Epithelial cell of esophagus (primary cell): ENCODE measurements at places on chromosomes 12 and 14.

GRCh38 chr14:26088275-26088674 lies 509.6 kb downstream of the NOVA1 start:
- no peak for DNase-seq

DNA sequence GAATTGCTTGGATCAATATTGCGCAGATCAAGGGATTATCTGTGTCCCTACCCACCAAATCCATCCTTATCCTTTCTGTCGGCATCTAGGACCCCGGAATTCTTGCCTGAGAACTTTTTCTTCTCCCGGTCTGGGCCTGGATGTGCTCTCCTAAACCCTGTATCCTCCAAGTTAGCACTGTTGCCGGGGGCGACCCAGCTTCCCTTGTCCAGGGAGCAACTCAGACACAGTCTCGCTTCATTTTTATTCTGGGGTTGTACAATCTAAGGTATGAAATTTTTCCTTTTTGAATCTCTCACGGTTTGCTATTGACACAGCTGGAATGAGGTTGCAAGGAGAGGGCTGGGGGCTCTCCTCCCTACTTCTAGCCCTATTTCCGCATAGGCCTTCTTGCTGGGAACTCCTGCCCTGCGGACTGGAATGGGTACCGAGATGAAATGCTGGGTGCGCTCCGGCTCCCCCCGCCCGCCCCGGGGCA lies 403 bp upstream of the PNP start:
- no peak for DNase-seq

DNA sequence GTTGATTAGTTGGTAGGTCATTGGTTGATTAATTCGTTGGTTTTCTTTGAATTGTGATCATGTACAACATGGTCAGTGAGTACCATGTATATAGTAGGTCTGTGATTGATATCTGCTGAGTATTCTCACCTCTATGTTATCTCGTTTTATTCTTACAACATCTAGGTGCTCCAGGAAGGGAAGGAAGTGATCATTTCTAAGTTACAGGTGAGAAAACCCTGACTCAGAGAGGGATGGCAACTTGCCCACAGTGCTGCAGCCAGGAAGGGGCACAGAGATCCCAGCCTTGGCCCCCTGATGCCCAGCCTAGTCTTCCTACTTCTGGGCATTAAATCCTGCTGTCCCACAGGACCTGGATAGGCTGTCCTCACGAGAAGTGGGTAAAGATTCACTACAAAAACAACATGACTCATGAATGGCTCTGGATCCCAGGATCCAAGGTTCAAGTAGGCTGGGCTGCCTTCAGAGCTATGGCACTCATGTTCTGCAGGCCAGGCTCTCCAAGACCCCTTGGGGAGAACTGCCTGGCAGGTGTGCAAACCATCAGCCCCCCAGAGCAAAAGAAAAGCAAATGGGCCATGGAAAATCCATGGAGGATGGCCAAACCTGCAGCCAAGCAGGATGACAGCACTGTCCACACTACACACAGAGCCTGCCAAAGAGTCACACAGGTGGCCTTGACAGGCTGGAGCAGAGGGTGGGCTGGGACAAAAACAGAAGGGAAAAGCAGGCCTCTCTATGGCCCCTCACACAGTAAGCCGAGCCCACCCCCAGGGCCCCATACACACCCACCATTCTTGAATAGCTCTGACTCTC lies 146.2 kb downstream of the BCL11B start:
- peak; percentile 73 for DNase-seq

- peak; percentile 18 for DNase-seq
These were observed 723.8 kb downstream of the BCL11B start for GRCh38 chr14:98548071-98548686.

DNA sequence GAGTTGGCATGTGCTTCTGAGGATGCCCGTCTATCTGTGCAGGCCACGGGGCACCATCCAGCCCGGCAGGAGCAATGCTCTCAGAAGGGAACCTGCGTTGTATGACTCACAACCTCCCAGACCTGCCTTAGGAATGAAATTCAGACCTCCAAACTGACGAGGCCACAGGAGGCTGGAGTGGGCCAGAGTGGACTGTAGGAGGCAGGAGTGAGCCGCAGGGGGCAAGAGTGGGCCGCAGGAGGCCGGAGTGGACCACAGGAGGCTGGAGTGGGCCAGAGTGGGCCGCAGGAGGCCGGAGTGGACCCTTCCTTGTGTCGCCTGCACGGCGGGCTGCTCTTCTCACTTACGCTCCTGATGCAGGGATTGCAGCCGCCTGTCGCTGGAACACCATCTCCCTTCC lies 11.1 kb upstream of the FBRSL1 start:
- DNase-seq = no peak

DNA sequence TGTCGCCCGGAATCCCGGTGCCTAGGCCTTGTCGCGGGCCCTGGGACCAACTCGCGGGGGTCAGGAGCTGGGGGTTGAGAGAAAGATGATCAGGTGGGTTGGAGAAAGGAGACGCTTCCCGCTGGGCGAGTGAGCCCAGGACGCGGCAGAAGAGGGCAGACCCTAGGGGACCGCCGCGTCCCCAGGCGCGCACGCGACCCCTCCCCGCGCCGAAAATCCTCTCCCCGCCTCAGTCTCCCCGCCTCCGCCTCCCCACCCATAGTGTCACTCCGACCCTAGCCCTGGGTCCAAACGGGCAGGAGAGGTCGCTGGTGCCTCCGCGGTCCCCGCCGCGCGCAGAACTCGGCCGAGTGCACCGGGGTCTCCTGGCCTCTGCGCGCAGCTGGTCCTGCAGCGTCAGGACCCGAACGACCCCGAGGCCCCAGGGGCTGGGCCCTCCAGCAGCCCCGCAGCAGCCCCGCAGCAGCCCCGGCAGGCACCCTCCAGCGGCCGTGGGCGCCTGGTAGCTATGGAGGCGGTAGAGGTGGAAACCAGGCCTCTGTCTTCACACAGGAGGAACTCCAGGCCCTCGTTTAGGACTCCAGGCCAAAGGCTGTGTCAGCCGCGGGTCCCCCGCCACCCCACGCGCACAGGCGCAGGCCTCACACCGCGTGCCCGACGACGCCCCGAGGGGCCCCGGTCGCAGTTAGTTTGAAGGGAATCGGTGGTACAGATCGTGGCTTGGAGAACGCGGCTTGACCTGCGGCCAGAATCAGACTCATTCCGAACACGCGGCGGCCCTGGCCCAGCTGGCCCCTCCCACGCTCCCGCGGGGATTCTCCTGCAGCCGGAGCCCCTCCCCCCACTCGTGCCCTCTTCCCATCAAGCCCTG lies 60.1 kb upstream of the EIF5 start:
- DNase-seq = no peak

DNA sequence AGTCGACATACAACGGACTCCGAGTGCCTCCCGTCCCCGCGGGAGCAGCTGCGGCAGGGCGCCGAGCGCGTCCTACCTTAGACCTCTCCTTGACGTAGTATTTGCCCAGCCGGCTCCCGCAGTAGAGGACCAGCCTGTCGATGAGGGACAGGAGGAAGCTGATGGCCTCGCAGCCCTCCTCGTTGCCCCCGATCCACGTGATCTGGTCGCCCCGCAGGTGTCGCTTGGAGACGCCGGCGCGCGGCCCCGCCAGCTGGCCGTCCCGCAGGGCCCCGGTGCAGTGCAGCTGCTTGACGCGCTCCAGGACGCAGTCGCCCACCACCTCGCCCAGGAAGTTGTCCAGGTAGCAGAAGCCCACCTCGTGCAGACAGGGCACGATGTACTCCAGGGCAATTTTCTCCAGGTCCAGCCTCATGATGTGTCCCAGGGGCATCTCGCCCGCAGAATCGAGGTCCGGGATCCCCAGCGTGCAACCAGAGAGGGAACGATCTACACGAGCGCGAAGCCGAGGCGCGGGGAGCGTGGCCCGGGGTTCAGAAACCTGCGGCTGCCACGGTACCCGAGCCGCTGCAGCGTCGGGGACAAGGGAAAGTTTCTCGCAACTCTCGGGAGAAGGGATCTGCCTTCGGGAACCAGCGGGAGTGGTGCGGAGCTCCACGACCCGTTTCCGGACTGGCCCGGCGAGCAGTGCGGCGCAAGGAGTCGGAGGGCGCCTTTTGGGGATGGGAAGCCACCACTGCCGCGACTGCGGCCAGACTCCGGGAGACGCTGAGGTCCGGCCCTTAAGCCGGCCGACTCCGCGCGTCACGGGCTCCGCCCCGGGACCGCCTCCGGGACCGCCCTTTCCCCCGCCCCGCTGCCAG lies at the start of gene EGLN3:
Gene EGLN3, minus strand, starts transcription at position 755 of the 863 bp plus-strand sequence. Its CDS starts 322 bp downstream, at position 433.
- DNase-seq = peak; percentile 92

- DNase-seq = peak; percentile 64
These were observed 85.7 kb downstream of the AKAP6 start for GRCh38 chr14:32414808-32415255.

- no peak for DNase-seq
These were observed 45.4 kb downstream of the KDM2B start for GRCh38 chr12:121535150-121536053.

DNA sequence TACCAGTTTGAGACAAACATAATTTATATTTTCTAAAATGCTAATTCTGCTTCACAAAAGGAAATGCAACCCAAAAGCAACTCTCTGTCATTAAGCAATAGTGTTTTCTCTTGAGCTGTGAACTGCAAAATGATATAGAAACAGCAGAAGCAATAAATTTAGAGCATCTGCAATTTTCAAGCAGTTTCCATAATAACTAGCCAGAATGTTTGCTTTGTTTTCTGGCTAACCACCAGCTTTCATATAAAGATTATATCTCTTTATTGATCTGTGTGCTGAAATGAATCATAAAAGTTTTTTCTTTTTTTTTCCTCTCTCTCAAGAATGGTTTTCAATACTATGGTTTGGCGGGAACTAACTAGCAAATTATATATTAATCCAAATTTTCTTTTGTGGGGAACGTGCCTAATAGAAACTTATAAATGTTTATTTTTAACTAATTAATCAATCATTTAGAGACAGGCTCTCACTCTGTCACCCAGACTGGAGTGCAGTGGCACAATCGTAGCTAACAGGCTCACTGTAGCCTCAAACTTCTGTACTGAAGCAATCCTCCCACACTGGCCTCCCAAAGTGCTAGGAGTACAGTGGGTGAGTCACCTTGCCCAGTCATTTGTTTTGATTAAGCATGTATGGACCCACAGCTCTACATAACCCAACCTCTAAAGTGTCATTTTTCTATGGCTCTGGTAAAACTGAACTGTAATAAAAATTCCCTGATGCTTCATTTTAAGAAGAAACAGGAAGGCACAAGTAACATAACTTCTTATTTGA lies 830.1 kb upstream of the MGAT4C start:
- peak; percentile 65 for DNase-seq

- no peak for DNase-seq
These were observed 1.8 kb upstream of the FAM222A start for GRCh38 chr12:109711596-109712461.

GRCh38 chr12:98823012-98823411 lies 177.9 kb downstream of the APAF1 start:
- no peak for DNase-seq

GRCh38 chr12:22743700-22744099 lies 118.7 kb downstream of the ETNK1 start:
- no peak for DNase-seq

GRCh38 chr12:94980577-94980976 lies 22.9 kb downstream of the NDUFA12 start:
- DNase-seq = no peak

DNA sequence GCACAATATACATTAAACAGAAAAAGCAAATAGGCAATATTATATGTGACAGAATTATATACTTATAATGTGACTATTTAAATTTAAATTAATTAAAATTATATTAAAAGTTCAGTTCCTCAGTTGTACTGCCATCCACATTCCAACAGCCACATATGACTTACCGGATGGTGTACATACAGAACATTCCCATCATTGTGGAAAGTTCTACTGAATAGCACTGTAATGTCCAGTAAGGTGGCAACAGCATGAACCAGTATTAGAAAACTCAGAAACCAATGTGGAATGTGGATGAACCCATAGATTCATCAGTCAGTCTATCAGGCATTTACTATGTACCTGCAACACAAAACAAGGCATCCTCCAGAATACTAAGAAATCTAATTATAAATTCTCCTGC lies 12.4 kb downstream of the ATG14 start:
- DNase-seq = no peak

DNA sequence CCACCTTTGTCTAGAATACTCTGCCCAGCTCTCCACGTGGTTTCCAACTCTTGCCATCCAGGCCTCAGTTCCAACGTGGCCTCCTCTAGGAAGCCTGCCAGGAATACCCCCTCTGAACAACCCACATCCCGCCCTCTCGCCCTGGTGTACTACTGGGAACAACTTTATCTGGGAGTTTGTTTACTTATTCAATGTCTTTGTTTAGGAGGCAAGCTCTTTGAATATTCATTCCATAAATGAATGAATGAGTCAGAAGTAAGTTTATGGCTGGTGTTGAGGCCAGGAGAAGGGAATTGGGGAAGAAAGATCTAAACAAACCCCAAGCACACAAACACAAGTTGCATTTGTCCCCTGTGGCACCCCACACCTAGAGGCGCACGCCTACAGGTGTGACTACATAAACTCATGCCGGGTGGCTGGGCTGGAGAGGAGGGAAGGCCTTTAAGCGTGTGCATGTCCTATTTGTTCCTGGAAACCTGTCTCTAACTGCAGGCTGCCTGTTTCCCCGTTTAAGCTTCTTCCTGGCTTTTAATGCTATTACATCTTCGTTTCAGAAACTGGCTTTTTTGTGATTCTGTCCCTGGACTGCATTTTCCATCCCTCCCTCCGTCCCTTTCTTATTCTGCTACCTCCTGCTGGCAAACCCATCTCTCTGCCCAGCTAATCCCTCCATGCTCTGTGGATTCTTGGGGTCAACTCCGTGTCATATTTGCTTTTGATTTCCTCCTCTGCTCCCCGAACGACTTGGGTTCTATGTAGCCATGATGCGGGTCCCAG lies 57.9 kb downstream of the FZD10 start:
- no peak for DNase-seq

DNA sequence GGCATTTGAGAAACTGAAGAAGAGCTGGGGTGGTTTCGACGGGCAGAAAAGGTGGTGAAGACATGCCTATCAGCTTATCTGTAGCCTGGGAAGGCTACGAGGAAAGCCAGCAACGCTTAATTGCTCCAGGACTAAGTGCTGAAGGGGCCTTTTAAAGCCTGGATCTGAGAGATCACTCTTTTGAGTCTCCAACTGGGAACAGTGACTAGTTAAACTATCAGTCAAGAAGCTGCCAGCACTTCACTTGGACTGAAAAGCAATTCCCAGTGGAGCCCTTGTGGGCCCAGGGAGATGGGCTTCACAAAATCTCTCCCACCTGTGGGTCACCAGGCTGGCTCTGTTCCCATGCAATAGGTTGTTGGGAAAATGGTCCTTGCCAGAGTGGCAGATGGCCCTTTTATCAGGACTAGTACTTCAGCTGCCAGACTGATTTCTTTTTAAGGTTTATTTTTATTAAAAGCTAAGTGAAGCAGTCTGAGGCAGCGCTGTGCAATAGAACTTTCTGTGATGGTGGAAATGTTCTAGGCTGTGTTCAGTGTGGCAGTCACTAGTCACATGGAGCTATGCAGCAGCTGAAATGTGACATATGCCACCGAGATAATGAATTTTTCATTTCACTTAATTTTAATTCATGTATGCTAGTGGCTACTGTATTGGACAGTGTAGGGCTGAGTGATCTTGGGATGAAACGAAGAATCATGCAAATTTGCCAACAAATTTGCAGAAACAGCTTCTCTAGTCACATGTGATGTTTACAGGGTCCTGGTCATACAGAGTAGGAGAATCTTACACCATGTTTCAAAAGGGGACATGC lies 276.8 kb downstream of the PCNX1 start:
- no peak for DNase-seq
